ENCODE measurements at places on chromosomes 4 and X.

DNA sequence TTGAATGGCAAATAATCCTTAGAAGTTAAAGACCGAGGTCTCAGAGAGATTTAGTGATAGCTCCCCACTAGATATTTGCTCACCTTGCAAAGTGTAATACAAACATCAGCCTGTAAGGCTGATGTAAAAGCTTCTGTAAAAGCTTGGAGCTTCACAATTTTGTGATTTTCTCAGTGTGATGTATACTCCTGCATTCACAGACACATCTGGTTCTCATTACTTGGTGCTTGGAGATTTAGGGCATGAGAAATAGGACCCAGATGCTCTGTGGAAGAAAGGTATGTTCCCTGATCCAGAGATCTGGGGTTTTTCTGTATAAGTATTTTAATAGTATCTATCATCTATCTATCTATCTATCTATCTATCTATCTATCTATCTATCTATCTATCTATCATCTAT is 1664.3 kb downstream of the C4orf33 start:
- no peak for DNase-seq

DNA sequence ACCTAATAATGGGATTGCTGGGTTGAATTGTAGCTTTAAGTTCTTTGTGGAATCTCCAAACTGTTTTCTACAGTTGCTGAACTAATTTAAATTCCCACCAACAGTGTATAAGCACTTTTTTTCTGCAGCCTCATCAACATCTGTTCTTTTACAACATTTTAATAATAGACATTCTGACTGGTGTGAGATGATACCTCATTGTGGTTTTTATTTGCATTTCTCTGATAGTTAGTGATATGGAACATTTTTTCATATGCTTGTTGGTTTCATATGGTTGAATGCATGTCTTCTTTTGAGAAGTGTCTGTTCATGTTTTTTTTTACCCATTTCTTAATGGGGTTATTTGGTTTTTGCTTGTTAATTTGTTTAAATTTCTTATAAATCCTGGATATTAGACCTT is 1718.9 kb downstream of the C4orf33 start:
- no peak for DNase-seq

DNA sequence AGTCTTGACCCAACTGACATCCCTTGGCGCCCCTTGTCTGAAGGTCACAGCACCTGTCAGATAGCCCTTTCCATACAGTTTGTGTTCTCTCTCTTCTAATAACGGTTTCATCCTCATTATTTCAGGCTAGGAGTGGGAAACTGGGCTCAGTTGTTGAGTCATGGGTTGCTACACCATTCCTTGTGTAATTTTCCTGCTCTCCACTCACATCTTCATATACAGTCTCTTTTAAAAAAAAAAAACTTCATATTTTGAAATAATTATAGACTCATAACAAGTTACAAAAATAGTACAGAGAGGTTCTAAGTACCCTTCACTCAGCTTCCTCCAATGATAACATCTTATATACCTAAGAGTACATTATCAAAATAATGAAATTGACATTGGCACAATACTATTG is 60.2 kb upstream of the GRPR start:
- no peak for DNase-seq

DNA sequence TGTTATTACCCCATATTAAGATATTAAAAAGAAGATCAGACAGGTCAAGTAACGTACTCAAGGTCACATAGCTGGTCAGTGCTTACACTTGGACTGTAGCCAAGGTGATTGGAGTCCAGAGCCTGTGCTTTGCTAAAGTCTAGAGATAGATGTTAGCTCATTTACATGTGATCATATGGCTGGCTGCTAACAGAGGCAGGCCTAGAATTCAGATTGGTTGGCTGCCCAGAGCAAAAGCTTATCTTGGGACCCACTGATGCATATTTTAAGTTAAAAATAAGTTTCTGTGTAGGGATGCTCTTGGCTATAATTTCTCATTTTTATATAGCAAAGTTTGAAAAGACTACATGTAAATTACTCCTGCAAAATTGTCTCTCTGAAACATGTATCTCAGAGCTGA is 18.1 kb upstream of the EXOC1L start:
- DNase-seq: no peak

DNA sequence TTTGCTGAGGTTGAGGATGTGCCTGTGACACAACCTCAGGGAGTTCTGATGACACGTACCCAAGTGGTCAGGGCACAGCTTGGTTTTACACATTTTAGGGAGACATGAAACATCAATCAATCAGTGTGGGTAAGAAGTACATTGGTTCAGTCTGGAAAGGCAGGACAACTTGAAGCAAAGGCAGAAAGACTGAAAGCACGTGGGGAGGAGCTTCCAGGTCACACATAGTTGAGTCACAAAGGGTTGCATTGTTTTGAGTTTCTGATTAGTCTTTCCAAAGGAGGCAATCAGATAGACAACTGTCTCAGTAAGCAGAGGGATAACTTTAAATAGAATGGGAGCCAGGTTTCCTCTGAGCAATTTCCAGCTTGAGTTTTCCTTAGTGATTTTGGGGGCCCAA is 1910.0 kb upstream of the AGA start:
- no peak for DNase-seq

DNA sequence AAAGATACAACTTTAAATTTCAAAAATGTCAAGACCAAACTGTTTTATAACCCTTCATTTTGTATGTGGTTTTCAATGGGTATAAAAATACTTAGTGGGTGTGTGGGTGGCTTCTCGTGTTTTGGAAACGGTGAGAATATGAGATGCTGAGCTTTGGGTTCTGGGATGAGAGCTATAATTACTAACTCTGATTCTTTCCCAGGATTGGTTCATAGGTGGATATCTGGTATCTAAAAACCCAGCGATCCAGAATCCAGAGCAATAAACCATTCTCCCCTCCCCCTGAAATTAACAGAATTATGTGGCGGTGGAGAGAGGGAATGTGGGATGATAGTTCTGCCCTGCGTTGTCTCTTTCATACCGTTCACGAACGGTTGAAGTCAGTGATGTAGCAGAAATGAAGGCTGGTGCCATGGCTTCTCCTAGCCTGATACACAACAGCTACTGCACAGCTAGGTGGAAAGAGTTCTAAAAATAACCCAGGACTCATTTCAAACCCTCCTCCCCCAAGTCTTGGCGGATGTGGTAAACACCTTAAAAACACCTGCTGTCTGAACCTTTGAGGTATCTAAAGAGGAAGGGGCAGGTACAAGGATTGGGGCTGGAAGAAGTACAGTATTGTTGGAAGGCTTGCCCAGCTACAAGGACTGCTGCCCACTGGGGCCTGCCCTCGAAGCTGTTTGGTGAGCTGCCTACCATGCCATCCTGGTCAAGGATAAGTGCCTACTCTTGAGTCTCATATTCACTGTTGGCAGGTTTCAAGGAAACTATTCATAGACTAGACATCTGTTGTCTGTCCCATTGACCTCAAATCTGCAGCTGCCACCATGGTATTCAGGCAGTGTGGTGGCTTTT is 44.5 kb downstream of the SEPTIN11 start:
- DNase-seq: peak; percentile 5

- no peak for DNase-seq
These were observed 520.7 kb upstream of the ARX start for GRCh38 chrX:25536307-25536970.

- no peak for DNase-seq
These were observed 239.9 kb downstream of the MAML3 start for GRCh38 chr4:139913995-139914598.

DNA sequence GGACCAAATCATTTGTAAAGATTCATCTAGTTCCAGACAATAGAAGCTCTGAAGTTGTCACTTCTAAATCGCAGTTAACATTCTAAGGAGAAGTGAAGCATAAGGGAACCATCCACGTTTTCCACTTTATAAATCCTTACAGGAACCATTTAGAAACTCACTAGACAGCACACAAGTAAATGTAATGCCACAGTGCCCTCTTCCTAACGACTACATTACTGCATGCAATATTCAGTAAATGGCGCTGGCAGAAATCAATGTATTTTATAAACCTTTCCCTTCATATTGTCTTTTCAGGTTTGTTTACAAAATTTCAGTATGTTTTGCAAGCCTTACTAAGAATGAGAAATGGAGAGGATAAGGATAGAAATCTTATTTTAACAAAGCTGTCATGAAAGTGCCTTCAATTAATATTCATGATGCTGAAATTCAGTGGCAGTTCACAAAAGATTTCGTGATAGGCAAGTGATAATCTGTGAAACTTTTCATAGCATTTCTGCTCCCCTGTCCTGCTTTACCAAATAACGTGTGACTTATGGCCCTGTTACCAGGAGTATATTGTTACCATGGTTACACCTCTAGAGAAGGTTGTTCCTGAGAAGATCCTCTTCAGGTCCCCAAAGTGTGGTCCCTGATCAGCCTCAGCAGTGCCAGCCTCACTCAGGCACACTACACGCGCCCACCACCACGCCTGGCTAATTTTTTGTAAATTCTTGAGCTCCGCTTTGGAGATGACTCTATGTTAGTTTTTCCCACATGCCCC is 54.2 kb downstream of the TMA16 start:
- no peak for DNase-seq

DNA sequence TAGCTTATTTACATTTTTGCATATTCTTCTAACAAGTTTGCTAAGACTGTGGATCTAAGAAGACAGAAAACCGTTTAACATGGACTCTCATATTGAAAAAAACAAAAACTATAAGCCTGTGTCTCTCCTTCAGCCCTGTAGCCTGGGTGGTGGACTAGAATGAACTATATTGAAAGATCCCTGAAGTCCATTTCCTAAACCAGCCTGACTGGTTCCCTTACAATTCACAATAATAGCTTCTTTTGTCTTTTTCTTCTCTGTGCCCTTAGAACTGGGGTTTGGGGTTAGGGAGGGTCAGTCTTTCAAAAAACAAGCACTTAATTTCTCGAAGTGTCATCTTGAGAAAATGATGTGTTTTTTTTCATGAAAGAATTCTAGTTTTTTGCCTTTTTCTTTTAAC is 59.0 kb downstream of the GSTCD start:
- DNase-seq: no peak

DNA sequence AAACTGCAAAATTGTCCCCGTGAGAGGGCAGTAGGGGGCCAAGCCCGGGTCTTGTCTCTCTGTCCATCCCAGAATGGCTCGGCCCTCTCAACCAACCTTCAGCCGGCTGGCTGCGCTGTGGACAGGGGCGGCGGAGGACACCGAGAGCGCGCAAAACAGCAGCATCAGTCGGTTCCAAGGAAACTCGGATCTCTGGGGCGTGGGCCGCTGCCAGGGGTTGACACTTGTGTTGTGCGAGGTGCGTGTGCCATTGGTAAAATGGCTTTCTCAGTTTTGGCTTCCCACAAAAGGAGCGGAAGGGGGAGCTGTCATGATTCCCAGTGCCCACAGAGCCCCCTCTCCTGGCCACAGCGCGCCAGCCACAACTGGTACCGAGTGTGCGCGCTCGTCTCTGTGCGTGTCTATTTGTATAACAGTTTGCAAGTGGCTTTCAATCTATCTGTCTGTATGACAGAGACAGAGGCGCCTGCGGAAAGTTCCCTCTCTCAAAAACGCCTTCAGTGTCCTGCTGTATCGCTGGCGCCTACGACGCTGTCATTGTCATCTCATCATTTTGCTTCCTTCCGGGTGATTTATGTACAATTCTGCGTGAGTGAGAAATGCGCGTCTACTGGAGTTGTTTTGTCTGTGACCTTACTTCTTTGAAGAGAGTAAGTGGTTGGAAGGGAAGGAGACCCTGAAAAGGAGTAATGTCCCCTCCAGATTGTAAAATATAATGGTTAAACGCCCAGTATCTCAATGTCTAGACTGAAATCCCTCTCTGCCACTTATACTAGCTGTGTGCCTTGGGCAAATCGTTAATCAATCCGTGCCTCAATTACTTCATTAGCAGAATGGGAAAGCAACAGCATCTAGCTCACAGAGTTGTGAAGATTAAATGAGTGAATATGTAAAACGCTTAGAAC is 1.8 kb downstream of the DKK2 start:
- no peak for DNase-seq

DNA sequence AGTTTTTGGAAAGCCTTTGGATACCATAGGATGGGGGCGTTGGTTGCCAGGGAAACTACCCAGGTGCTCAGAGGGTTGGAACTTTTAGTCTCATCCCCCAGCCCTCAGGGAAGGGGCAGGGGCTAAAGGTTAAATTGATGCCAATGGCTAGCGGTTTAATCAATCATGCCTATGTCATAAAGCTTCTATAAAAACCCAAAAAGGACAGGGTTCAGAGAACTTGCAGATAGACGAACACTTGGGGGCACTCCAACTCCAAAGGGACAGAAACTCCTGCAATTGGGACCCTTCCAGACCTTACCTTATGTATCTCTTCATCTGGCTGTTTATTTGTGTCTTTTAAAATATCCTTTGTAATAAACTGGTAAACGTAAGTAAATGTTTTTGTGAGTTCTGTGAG is 30.0 kb upstream of the GPR173 start:
- DNase-seq: no peak

DNA sequence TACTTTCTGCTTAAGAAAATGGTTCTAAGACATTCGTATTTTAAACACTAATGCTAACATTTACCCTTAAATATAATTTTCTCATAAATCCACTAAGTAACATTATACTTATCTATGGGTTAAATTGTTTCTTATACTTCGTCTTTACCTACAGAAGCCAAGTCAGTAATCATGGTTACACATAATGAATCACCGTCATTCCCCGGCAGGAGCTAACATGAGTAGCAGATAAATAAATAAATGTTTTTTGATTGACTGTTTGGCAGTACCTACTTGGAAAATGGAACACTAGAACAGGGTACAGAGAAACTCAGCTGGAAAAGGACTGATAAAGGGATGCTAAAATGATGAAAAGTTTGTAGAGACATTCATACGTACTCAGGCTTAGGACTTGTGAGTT is 430.4 kb downstream of the ACTRT1 start:
- no peak for DNase-seq

GRCh38 chrX:154729439-154729838 is 21.4 kb downstream of the GAB3 start:
- no peak for DNase-seq

GRCh38 chr4:81632581-81633299 is 161.0 kb upstream of the RASGEF1B start:
- no peak for DNase-seq

- DNase-seq: no peak
These were observed 63.4 kb upstream of the ENPEP start for GRCh38 chr4:110412354-110413065.

GRCh38 chr4:140049024-140049848 is 104.7 kb downstream of the MAML3 start:
- DNase-seq: no peak

- DNase-seq: no peak
These were observed 13.7 kb upstream of the RASGEF1B start for GRCh38 chr4:81485310-81485980.

- no peak for DNase-seq
These were observed 6.5 kb downstream of the PPP2R2C start for GRCh38 chr4:6465955-6466354.

DNA sequence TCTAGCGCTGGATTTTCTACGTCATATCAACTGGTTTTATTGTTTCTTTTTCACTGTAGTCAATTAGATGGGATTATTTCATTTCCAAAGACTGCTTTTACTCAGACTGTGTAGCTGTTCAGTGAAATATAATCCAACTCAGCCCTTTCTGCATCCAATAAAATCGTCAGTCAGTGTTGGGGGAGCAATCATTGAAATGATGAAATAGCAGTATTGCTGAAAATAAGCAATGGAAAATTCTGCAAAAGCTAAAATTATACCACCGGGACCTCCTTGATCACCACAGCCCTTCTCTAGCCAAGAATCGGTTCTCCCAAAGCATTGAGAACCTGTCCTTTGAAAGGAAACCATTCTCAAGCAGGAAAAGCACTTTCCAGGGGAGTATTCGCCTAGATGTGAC is 243.1 kb upstream of the TENM3 start:
- no peak for DNase-seq
